NCI-H524 (cell line): ENCODE measurements at places on chromosomes 1 and 21.

GRCh38 chr1:194024659-194025058 is 838.2 kb upstream of the B3GALT2 start:
- no peak for DNase-seq

DNA sequence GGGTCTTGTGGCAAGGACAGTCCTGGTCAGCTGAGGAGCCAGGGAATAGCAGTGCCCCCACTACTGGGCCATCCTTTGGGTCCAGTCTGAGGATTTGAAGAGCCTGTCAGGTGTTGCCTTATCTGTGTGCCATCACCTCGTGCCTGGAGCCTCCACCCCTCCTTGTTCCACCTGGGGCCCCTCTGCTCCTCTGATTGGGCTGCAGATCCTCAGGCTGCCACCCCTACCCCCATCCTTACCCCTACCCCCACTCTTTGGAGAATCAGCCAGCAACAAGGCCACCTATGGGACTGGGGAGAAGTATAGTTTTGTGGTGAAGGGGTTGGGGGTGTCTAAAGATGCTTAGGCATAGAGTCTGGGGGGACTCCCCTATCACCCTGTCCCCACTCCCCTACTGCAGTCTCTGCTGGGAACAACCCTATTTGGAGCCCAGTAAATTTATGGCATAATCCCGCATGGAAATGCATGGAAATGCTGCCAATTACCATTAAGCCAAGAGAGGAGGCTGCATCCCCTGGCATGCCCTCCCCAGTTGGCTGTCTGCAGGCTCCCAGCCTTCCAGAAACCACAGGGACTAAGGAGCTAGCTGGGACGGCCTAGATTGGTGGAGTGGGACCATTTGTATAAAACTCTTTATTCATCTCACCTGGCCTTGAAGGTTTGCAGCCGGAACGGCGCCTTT is 142.7 kb upstream of the CSF3R start:
- no peak for DNase-seq

GRCh38 chr1:2429780-2430591 is 17.6 kb upstream of the PEX10 start:
- no peak for DNase-seq

DNA sequence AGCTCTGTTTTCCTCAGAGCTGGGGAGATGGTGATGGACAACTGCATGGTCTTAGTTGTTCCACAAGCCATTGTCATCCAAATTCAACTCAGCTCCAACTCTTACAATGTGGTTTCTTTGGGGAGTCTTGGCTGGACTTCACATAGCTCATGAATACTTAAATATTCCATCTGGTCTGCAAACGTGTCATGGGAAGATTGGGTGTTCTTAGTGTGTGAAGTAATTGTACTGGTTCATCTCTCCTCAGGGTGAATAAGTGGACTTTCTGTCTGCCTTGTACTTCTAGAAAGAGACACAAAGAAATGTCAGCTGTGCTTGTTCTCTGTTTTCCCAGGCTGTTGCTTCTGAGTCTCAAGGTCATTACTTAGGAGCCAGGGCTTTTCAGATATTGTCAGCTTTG is 106.6 kb downstream of the VPS13D start:
- DNase-seq = no peak

DNA sequence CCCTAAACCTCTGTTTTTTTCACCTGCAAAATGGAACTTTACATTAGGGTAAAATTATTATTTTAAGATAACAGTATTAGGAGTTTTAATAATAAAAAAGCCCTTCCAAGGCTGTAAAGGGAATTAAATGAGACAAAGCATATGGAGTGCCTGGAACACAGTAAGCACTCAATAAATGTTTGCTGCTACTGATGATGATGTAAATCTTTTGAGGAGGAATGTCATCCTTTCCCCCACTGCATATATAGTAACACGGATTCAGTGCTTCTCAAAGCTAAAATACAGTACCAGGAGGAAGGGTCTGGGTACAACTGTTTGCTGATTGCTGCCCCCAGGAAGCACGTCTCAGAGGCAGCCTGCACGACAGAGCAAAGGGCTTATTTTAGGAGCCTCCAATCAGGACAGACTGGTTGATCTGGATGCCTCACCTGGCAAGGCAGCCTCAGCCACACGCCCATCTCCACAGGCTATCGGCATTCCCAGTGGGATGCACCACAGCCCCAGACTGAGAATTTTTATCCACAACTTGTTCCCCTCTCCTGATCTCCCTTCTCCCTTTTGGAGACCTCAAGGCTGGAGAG is 64.4 kb downstream of the GADD45A start:
- no peak for DNase-seq

DNA sequence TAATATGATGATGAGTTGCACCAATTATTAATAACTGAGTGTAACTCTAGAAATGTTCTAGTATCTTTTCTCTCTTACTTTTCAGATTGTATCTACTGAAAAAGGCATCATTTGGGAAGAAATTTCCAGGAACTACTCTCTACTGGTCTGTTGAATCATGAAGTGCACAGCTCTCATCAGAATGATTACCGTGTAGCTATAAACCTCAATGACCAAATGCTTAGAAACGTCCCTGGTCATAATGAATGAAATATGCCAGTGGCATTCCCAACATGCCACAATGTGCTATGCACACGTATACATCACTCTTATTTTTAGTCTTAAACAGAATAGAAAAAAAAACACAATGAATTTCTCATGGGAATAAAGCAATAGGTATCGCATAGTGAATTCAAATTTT is 534.3 kb upstream of the OLFM3 start:
- no peak for DNase-seq
